ENCODE measurements at places on chromosomes 5 and 9.

DNA sequence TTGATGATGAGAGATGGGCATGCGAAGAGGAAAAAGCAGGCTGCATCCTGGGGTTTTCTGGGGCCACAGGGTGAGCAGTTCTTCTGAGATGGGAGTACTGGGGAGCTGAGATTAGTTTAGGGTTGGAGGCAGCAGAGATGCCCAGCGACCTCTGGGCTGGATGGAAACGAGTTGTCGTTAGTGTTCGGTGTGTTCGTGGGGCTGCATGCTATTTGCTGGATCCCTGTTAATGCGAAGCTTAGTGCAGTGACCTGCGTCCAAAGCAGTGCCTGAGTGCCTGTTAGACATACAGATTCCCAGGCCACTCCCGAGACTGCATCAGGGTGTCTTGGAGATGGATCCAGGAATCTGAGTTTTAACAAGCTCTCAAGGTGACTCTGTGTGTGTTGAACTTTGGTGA is 201.3 kb downstream of the CACNA1B start:
- DNase-seq, result no peak

DNA sequence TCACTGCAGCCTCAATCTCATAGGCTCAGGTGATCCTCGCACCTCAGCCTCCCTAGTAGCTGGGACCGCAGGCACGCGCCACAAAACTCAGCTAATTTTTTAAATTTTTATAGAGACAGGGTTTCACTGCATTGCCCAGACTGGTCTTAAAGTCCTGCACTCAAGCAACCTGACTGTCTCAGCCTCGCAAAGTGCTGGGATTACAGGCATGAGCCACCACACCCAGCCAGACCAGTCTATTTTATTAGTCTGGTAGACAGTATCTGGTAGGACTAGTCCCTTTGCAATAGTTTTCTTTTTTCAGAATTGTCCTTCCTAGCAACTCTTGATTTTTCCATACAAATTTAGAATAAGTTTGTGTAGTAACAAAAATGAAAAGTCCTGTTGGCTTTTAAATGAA is 14.1 kb upstream of the GPR150 start:
- no peak for DNase-seq

DNA sequence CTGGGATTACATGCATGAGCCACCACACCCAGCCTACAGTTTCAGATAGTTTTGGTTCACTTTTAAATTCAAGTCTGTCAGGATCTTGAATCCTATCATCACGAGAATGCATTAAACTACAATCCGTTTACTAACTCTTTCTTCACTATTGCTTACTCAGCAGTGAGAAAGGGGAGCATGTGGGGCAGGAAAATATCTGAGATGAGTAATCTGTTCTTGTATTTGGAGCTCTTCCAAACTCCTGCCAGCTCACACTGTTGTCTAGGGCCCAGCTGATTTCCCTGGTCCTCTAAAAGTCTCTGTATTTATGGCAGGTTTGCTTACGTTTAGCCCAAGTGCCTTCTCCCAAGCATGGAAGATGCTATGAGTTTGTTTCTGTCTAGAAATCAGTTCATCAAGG is 152.2 kb downstream of the FGF18 start:
- no peak for DNase-seq

DNA sequence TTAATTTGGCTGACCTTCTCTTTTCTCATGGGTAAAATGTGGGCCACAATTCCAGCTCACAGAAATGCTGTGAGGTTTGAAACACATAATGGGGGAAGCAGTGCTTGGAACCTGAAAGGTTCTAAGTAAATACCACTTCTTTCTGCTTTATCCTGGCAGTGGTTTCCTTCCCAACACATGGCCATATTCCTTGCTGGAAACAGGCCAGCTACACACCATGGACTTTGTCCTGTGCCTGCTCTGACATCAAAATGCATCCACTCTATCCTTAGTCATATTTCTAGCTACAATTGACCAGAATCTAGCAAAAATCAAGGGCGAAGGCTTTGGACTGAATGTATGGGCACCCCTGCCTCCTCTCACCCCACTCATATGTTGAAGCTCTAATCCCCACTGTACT is 93.1 kb upstream of the TRPC7 start:
- no peak for DNase-seq

GRCh38 chr9:3509926-3510325 is 15.9 kb downstream of the RFX3 start:
- DNase-seq, result no peak

- DNase-seq, result no peak
Measured at GRCh38 chr9:109452761-109453160, 45.3 kb downstream of the PTPN3 start.
